ENCODE measurements at places on chromosomes 6 and 20. TPM values are rescaled to one million over a fixed set of nuclear protein-coding genes. Genes with fewer than 3 reads are reported as not detected.
A peak's percentile ranks its signal among the peaks of the same experiment; 100 is the strongest.

DNA sequence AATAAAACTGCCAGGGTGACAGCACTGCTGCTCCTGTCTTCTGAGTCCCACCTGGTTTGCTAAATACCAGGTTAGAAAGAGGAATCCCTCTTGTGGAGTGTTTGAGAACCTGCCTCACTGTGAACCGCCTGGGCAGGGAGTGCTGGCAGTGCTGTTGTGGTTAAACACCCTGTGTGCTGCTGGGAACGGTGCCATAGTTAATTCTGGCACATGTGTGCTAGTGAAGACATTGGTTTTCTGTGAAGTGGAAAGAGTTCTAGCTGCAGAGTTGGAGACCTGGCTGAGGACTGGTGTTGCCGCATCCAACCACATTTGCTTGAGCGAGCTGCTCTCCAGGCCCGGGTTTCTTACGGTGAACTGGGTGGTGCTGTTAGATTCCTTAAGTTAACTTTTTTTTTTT, 72.7 kb downstream of the IGF2R start:
- ATAC-seq = peak; percentile 82

LCA5 gene
- 0.80 TPM for total RNA-seq

ARMC12 gene
- total RNA-seq = not detected

- no peak for ATAC-seq
Observed at GRCh38 chr6:84581494-84582259, 182.7 kb downstream of the TBX18 start.

DNA sequence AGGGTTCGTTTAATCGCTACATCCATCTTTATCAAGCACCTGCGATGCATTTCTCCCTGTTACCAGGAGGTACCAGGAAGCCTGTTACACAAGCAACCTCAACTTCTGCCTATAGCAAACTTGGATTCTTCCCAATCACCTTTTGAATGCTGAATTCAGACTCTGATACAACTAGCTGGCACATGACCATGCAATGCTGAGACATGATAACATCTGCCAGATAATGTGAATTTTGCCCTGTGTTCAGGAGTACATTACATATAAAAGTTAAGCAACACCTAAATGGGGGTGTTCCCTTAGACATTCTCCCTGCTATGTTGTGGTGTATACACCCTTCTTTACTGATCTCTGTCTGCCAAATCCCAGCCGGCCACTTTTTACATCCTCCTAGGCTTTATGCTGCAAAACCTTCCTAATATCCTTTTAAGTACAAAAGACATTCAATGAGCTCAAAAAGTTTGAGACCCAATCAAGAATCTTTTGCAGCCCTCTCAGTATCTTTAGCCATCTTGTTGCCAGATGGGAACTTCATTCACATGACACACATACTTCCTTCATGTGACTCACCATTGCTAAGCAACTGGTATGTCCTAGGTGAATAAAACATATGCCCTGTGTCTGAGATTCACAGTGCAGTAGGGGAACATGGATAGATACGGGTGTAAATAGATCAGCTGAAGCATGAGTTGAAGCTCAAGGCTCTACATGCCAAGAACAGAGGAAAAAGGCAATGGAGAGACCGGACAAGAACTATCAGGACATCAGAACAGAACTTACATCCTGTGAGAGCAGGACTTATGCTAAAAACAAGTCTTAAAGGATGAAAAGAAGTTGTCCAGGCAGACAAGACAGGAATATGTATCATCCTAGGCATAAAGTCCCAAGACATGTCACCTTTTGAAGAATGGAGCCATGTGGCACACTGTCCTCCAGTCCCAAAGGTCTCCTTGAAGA, 84.3 kb downstream of the ZHX3 start:
- ATAC-seq = peak; percentile 74

DNA sequence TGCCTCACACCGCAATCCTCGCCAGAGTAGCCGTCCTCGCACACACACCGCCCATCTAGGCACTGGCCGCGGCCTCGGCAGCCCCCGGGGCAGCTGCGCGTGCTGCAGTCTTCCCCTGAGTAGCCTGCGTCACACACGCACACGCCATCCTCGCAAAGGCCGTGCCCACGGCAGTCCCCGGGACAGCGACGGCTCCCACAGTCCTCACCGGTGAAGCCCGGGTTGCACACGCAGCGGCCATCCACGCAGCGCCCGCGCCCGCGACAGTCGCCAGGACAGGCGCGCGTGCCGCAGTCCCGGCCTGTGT, 13.1 kb downstream of the TNXB start:
- peak; percentile 35 for ATAC-seq

GRCh38 chr6:109000289-109000688, 94.4 kb downstream of the SESN1 start:
- no peak for ATAC-seq

GRCh38 chr6:164563924-164564323, 745.5 kb downstream of the C6orf118 start:
- no peak for ATAC-seq

DNA sequence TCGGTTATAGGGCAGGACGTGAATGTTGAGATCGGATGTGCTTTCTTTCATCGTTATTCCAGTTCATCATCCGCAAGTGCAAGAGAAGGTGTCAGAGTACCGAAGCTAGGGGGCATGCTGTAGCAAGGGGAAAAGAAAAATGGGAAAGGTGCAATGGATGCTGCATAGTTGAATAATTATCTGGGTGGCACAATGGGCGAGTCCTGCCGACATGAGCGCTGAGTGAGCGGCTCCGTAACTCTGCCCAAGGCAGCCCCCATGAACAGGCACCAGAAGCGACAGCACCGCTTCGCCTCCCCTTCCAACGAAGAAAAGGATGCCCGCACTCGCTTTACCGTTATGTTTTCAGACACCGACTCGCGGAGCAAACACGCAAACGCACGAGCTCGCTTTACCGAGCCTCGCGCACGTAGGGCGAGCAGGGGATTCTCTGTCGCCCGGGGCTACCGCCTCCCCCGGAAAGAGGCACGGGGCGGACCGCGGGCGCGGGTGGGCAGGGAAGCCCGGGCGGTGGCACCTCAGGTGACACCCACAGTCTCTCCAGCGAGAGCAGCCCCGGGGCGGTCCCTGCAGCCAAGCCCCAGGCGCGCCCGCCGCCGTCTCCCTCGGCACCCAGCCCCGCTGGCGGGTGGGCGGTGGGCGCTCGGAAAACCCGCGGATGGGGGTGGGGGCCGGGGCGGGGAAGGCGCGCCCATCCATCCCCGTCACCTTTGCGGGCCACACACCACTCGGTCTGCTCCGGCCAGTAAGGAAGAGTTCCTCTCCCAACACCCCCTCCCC, 654 bp downstream of the WASF1 start:
- ATAC-seq = peak; percentile 22

- ATAC-seq = no peak
Observed at GRCh38 chr6:96465321-96465903, 56.2 kb upstream of the UFL1 start.

- no peak for ATAC-seq
Observed at GRCh38 chr20:36895036-36895435, 19.1 kb downstream of the TLDC2 start.

DNA sequence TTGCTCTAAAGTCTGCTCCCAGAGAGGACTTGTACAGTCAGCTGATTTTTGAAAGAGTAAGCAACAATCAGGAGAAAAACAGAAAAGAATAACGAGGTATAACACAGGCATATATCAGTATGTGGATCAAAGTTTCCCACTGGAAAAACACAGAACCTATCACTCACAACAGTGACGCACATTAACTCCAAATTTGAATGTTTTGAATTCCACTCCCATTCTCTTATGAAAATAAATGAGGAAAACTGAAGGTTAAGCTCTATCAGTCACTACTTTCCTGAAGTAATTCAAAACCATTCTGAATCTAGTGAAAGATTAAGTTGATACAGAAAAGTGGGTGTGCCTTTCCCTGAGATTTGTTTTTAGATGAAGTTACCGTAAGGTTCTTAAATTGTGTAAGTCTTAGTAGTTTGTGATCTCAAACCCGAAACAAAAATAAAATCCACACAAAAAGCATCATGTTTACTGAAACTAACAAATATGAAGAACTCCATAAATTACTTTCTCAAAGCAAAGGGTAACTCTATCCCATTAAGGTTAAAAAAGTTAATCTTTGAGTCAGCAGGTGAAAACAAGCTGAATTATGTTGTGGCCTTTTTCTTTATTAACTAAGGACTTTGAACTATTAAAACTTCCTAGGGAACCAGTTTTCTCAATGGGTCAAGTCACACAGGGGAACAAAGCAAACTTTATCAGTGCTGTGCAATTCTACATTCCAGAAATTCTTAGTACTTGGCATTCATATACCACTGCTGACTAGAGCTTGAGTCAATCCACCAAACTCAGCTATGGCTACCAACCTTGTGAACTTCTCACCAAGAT, 115.7 kb downstream of the OGFRL1 start:
- ATAC-seq = no peak

GRCh38 chr6:160349814-160350350, 1.7 kb downstream of the SLC22A3 start:
- ATAC-seq = no peak

ECT2L gene
- not detected for total RNA-seq

GRCh38 chr20:62624325-62624690, 18.0 kb upstream of the SLCO4A1 start:
- peak; percentile 9 for ATAC-seq

PDE10A gene
- total RNA-seq = 0.72 TPM

PRL gene
- total RNA-seq = not detected

GRCh38 chr6:169530752-169531123, 171.1 kb downstream of the WDR27 start:
- no peak for ATAC-seq

RAB44 gene
- 0.36 TPM for total RNA-seq

DNA sequence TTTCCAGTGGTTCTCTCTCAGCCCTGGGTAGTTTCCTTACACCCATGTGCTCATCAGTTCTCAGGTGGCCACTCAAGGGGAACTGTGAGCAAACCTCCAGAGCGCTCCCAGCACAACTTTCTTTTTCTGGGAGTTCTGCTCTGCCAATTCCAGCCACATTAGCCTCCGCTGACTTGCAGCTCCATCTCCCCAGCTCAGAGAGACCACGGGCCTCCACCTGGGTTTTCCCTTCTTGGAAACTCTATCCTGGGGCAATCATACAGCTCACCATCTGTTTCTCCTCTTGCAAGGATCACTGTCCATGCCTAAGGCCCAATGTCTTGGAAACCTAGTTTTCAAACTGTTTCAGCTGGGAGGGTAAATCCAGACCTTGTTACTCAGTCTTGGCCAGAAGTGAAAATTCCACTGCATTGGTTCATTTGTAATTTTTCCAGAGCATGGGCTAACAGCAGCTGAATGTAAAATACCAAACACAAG, 129.9 kb downstream of the EYA2 start:
- ATAC-seq = no peak

DNA sequence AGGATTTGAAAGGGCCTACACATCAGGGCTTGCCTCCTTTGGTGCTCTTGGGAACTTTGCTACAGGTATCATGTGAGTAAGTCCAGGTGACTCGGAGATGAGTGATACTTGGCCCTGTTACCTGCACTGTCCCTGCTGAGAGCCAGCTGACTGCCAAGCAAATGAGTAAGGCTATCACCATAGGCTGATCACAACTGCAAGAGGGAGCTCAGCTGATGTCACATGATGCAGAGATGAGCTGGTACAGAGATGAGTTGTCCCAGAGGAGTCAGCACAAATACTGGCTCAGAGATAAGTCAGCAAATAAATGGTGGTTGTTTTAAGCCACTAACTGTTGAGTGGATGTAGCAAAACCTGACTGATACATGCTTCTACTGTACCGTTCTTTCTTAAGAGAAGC, 41.4 kb downstream of the LAMP5 start:
- peak; percentile 77 for ATAC-seq

- ATAC-seq = peak; percentile 34
Observed at GRCh38 chr20:33099843-33100538, 20.5 kb downstream of the BPIFB4 start.

DNA sequence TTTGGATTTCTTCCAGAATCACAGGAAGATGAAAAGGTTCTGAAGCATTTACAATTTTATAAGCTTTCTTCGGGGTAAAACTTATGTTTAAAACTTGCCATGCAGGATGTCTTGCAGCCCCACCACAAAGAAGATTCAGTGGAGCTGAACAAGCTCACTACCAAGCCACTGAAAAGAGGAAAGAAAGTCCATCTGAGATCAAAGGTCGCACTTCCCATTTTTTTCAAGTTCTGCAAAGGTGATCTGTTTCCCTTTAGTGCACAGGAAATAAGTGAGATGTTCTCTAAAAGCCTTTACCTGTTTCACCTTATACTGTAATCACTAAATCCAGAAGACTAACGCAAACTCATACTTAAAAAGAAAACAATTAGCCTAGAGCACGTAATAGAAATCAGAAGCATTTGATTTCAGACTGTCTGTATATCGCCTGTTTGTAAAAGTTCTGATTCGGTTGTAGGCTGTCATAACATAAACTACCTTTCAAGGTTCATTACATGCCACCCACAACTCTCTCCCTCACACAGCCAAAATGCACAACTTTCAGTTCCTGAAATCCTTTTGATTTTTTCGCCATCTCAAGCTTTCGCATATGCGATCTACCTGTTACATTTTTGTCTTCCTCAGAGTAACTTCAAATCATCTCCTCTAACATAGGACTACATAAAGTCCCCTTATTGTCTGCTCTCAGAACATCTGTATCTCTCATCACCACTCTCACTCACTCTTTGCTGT, 1.8 kb downstream of the ECHDC1 start:
- no peak for ATAC-seq

GRCh38 chr6:86871681-86872080, 65.6 kb upstream of the HTR1E start:
- no peak for ATAC-seq

GUCA1A gene
- total RNA-seq = not detected

GRCh38 chr6:137867685-137868509, 838 bp downstream of the TNFAIP3 start:
- ATAC-seq = peak; percentile 5

OSTM1 gene
- 12.8 TPM for total RNA-seq

DNA sequence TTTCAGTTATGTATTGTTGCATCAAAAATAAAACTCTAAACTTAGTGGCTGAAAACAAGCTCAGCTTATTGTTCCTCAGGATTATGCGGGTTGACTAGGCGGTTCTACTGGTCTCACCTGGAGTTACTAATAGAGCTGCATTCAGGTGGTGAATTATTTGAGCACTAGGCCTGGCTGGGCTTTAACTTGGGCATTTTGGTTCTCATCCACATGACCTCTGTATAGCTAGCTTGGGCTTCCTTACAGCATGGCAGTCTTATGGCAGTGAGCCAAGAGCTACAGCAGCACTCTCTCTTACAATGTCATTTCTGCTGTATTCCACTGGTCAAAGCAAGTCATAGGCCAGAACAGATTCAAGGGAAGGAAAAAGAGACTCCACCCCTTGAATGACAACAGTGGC, 1.6 kb downstream of the PGBD1 start:
- peak; percentile 71 for ATAC-seq

- no peak for ATAC-seq
Observed at GRCh38 chr6:140847262-140847645, 1285.5 kb upstream of the GJE1 start.
